Activated CD4-positive, alpha-beta T cell treated with anti-CD3 and anti-CD28 coated beads for 36 hours (primary cell): ENCODE measurements at places on chromosomes 6 and 20. TPM values are rescaled to one million over a fixed set of nuclear protein-coding genes. Genes with fewer than 3 reads are reported as not detected.

DNA sequence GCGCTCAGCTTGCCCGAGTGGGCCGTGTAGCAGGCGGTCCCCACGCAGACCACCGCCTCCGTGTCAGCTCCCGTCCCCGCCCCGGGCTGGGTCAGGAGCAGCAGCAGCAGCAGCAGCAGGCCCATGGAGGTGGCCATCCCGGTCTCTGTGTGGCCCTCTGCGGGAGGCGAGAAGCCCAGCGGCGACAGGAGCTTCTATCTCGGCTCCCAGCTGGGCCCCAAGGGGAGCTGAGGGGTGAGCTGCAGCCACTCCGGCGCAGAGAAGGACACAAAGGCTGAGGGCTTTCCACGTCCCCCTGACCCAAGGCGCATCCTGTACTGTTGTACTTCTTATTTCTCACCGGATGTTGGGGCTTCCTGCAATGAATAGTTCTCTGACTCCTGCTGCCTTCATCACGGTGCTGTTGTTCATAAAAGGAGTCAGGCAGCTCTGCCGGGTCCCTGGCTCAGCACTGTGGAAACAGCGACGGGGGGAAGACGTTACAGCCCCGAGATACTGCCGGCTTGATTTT, at the start of gene CD93:
Gene CD93 (minus strand): TSS at position 269 of the 511 bp plus-strand sequence. CDS start 132 bp downstream, at position 137.
- peak within 1 kb of the TSS; percentile 20 for H3K4me3 ChIP-seq
- peaks cover 13% of the 10 kb centered on the region for H3K4me1 ChIP-seq
- H3K27ac ChIP-seq, result peak within 1 kb of the TSS; percentile 4
- H3K27me3 ChIP-seq, result no peaks in the 10 kb centered on the region

XKR7 gene
- total RNA-seq, result 0.02 TPM

- H3K27me3 ChIP-seq, result no peaks in the 10 kb centered on the region
- peaks cover 36% of the 10 kb centered on the region for H3K36me3 ChIP-seq
- peak overlapping the region; percentile 92 for H3K27ac ChIP-seq
- H3K4me1 ChIP-seq, result peaks cover 68% of the 10 kb centered on the region
These were observed 83.5 kb downstream of the SCML4 start for GRCh38 chr6:107740496-107741190.

DNA sequence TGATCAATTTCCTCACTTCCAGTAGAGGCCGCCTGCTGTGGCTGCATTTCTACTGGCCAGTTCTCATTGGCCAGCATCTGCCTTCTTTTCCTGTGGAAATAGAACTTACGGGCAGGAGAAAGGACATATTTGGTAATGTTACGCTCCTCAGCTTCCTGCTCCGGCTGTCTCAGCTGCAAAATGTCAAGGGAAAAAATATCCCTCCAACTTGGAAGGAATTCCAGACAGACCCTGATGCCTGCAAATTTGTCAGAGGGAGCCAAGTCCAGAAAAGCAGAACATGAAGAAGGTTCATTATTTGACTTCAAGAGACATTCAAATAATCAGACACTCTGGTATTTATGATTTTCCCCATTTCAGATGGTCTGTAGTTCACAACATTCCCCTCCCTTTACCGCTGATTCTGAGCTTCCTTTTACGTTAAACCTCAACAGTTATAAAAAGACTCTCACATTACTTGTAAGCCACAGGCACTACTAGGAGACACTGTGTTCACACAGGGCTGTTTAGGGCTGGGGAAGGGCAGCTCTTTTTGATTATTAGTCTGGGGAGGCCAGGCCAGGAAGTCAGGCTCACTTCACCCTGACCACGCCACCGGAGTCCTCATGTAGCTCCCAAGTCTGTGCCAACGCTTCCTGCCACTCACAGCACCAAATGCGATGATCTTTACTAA, 179.6 kb upstream of the CCN2 start:
- H3K4me3 ChIP-seq, result no peak overlapping the region
- no peaks in the 10 kb centered on the region for H3K36me3 ChIP-seq
- DNase-seq, result no peak
- H3K27me3 ChIP-seq, result peaks cover 13% of the 10 kb centered on the region
- H3K27ac ChIP-seq, result no peak overlapping the region
